ENCODE measurements at places on chromosomes 13 and 19.

GRCh38 chr19:33524024-33524664 lies 2.6 kb upstream of the PEPD start:
- no peak for DNase-seq

GRCh38 chr13:20414546-20415305 lies 110.9 kb downstream of the CRYL1 start:
- no peak for DNase-seq

DNA sequence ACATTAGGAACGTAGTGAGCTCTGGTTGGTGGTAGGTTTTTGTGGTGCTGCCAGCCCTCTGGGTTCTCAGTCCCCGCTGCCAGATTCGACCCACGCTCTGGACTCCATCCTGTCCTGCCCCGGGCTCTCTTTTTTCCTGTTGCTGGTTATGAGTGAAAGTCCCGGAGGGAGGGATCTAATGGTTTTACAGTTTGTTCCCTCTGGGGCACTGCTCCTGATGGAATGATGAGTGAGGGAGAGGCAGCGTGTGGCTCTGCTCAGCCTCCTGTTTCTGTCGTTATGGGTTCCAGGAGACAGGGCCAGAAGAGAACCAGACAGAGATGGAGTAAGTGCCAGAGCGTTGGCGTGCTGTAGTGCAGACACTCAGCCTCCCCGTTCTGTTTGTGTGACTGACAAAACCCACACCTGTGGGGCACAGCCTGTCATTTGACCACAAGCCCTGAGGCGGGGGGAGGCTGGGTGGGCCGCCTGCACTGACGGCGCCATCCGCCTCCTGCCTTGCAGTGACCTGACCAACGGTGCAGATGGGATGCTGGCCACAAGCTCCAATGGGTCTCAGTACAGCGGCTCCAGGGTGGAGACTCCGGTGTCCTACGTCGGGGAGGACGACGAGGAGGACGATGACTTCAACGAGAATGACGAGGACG lies 18.3 kb downstream of the ATP4B start:
- DNase-seq: no peak

DNA sequence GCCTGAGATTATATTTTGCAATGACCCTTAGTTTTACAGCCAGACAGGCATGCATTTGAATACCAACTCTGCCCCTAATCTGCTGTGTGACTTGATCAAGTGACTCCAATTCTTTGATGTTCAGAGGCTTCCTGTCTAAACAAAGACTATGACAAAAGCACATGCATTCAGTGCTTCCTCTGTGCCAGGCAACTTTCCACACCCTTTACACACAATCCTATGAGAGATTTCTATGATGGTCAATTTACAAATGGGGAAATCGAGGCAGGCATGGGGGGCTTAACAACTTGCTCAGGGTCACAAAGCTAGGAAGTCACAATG lies 3.7 kb upstream of the LYPD3 start:
- DNase-seq: no peak

GRCh38 chr19:31408460-31409124 lies 59.4 kb upstream of the TSHZ3 start:
- DNase-seq: no peak

GRCh38 chr19:10667867-10668266 lies 13.7 kb downstream of the ILF3 start:
- DNase-seq: no peak

DNA sequence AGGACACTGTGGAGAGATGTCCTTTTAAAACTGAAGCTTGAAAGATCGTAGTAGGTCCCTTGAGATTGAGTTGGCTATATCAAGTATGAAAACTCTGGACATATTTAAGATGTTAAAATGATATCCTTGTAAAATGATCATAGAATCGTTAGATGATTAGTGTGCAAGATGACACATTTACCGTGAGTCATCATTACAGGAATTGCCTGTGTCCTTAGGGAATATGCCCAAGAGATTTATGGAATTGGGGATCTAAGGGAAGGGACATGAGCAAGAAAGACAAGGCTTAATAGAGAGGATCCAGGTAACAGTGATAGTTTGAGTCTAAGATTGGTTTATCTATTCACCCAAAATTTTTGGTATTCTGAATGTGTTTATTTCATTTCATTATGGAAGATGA lies 233.7 kb downstream of the GPC5 start:
- no peak for DNase-seq

- no peak for DNase-seq
These were observed 49.0 kb downstream of the DNAJC15 start for GRCh38 chr13:43072394-43072793.

DNA sequence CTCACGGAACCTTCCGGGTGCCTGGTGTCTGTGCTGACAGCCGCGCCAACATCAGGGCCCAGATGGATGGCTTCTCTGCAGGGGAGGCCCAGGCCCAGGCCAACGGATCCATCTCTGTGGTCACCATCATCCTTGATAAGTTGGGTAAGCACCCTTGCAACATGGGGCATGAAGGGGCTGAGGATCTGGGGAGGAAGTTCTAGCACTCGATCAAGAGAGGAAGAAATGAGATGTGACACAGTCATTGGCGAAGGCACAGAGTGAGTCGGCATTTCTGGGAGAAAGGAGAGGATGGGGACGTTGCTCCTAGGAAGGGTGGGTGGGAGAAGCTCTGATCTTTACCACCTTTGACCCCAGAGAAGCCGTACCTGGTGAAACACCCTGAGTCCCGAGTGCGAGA lies 4.4 kb downstream of the CILP2 start:
- DNase-seq: no peak

GRCh38 chr13:32432856-32433255 lies 4.9 kb upstream of the N4BP2L1 start:
- DNase-seq: no peak

DNA sequence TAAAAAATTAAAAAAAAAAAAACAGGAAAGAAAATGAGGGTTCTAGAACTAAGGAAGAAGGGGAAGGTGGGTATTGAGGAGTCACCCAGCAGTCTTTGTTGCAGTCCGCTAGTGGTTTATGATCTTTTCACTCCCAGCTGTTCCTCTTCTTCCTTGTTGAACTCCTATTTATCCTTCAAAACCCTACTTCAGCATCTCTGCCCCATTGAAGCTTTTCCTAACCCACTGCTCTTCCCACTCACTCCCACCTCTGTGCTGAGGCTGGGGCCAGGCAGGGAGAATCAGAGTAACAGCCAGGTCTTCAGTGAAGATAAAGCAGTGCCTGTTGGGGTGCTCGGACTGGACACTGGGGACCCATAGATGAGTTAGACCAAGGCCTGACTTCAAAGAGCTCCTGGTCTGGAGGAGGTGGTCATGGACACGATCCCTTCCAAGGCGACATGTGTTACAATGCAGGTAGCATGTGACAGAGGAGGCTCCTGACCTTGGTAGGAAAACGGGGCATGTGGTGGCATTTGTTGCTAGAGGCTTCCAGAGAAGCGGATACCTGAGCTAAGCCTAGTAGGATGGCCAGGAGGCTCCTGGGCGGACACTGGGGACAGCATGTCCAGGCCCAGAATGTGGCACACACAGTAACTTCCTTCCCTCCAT lies 11.4 kb downstream of the RUVBL2 start:
- no peak for DNase-seq

- no peak for DNase-seq
These were observed 927 bp upstream of the SDHAF1 start for GRCh38 chr19:35993923-35994598.

DNA sequence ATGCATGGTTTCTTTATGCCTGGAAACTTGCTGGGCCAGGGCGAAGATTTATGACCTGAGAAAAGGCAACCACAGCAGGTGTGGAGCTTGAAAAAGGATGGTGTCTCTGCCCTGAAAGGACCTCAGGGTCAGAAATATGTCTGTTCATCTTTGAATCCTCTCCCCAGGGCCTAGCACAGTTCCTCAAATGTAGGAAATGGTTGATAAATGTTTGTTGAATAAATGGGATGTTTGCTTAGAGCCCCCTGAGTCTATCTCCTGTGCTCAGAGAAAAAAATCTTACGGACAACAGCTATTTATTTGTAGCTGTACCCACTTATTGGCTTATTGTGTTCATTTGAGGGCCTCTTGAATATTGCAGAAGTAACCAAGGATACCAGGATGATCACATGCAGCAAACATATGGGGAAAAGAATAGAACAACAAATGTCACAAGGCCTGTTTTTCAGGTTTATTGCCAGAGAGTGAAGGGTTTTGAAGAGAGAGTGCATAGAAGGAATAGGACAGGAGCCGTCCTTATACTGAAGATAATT lies 114.5 kb downstream of the KLF5 start:
- no peak for DNase-seq

- no peak for DNase-seq
These were observed 17.3 kb downstream of the DOT1L start for GRCh38 chr19:2180881-2181632.

- peak; percentile 81 for DNase-seq
These were observed 7.5 kb upstream of the TSHZ3 start for GRCh38 chr19:31356587-31357314.

GRCh38 chr13:24681930-24682329 lies 1.7 kb downstream of the ATP12A start:
- no peak for DNase-seq

DNA sequence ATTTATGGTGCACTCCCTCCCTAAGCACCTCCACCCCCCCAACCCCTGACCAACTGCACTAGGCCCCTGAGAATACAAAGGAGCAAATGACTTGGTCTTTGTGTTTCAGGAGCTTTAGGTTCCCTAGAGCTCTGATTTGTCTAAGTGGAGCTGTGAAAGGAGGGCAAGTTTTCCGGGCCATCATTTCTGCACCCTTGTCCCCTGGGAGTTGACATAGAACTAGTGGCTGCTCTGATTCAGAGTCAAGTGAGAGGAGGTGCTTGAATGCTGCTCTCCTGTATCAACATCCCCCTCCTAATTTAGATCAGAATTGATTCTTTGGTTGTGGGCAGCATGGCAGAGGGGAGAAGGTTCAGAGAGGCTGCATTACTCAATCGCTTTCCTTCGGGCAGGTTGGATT lies 391.6 kb downstream of the KCNRG start:
- no peak for DNase-seq

DNA sequence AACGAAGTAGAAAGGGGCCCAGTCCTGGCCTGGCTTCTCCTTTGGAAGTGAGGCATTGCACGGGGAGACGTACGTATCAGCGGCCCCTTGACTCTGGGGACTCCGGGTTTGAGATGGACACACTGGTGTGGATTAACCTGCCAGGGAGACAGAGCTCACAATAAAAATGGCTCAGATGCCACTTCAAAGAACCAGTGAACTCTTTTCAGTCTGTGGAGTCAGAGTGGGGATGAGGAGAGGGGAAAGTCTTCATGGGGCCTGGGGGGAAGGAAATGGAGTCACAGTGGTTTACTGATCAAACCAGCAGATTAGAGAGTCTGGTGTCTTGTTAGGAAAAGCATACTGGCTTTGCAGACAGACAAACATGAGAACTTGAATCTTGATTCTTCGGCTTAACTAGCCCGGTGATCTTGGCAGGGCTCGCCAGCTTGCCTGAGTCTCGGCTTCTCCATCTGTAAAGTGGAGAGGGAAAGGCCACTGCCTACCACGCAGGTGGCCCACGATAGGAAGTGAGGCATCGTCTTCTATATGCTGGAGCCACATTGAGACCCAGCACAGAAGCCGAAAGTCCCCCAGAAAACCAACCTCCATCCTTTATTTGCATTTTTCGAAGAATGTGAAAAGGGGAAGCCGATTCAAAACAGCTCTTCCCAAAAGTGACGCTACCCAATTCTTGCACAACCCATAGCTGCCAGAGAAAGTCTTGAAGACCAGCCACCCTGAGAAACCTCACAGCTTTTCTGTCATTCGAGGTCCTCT lies at the start of gene FFAR1:
TSS of gene FFAR1 (plus strand) at position 732 of the 759 bp plus-strand sequence. CDS start 3,650 bp downstream, outside the sequence.
- DNase-seq: no peak
